ENCODE measurements at places on chromosomes 12 and 14.

DNA sequence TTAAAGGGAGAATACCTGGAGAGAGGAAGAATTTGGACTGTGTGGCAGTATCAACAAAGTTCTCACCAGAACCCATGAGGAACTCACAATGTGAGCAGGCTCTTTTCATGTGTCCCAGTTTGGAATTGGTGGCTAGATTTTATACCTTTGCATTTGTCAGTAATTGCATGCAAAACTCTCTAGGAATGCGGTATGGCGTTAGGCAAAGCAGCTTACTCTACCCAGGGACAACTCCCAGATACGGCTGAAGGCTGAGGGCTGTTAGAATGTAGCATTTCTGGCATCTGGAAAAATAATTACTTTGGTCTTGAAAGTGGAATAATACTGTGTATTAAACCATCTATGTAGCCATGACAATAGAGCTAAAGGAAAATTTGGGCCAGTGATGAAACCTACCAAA lies 635.5 kb downstream of the SLC16A7 start:
- DNase-seq, result no peak

DNA sequence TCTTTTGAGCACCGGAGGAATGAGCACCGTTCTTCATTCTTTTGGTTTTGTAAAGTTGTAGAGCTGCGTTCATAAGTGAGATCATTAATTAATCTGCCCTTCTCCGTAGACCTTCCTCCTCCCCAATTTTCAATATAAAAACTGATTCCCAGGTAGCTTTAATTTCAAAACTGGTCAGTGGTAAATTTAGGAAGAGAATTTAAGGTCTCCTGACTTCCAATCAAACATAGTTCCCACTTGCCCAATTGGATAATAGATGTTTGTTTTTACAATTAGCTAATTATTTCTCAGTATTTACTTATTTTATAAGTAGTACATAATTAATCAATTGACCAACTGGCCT lies 27.2 kb upstream of the YBX3 start:
- DNase-seq, result no peak

GRCh38 chr12:27967551-27968054 lies 4.9 kb downstream of the PTHLH start:
- DNase-seq, result no peak

- no peak for DNase-seq
These were observed 232.9 kb upstream of the CRY1 start for GRCh38 chr12:107326237-107326636.

- DNase-seq, result no peak
These were observed 123.3 kb downstream of the KICS2 start for GRCh38 chr12:64098709-64099354.

DNA sequence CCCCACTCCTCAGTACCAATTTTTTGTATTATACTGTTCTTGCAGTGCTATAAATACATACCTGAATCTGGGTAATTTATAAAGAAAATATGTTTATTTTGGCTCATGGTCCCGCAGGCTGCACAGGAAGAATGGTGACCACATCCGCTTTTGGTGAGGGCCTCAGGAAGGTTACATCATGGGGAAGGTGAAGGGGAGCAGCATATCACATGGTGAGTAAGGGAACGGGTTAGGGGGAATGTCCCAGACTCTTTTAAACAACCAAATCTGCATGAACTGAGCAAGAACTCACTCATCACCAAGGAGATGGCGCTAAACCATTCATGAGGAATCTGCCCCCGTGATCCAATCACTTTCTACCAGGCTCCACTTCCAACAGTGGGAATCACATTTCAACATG lies 40.0 kb downstream of the OSBPL8 start:
- DNase-seq, result peak; percentile 16

GRCh38 chr12:25377469-25378177 lies 126.9 kb upstream of the KRAS start:
- DNase-seq, result peak; percentile 53

DNA sequence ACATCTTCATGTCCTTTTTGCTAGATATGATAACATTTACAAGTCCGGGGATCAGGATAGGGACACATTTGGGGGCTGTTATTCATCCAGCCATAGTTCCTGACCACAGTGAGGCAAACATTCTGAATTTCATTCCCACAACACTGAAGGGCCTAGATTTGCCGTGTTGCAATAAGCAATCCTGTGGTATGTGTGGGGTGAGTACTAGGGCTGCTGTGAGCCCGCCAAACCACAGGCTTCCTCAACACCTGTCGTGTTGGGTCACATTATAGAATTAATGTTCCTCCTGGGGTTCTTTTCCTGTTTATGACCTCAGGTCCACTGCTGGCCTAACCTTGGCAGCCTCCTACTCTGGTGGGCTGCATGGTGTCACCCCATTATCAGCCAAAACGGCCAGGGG lies 119.2 kb downstream of the TBC1D30 start:
- DNase-seq, result no peak

DNA sequence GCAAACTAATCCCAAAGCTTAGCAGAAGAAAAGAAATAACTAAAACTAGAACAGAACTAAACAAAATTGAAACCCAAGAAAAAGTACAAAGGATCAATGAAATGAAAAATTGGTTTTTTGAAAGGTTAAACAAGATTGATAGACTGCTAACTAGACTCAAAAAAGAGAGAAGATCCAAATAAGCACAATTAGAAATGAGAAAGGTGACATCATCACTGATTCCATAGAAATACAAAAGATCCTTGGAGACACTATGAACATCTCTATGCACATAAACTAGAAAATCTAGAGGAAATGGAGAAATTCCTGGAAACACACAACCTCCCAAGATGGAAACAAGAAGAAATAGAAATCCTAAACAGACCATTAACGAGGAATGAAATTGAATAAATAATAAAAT lies 47.1 kb upstream of the SLC38A2 start:
- no peak for DNase-seq

- DNase-seq, result peak; percentile 59
These were observed 323.7 kb upstream of the OR4E1 start for GRCh38 chr14:21997300-21997699.

GRCh38 chr12:66232263-66232662 lies 43.2 kb downstream of the IRAK3 start:
- DNase-seq, result no peak

DNA sequence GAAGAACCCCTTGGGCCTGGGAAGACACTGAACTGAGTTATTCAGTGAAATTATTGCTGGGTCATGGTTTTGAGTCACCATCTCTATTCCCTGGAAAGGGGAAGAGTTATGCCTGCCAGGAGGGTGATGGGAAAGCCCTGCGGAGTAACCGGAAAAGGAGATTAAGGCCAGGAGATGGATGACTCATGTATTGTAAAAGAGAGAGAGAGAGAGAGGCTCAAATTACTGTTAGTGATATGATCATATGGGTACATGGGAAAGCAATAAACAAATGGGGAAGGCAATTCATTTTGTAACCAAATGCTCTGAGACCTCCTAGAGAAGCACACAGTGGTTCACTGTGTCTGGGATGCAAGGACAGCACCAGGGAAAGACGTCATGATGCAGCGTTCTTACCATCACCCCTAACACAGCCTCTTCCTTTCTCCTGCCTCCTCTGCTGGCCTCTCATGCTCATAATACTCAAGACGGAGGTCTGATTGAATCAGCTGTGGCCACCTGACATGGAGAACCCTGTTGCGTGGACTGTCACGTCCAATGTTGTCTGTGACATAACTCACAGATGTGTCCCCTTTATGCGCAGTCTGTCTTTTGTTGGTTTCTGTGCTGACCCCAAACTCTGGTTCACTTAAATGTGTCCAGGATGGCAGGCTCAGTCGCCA lies 243.7 kb downstream of the TMEM132D start:
- DNase-seq, result no peak

- no peak for DNase-seq
These were observed 4.8 kb downstream of the NEUROD4 start for GRCh38 chr12:55024575-55024974.

DNA sequence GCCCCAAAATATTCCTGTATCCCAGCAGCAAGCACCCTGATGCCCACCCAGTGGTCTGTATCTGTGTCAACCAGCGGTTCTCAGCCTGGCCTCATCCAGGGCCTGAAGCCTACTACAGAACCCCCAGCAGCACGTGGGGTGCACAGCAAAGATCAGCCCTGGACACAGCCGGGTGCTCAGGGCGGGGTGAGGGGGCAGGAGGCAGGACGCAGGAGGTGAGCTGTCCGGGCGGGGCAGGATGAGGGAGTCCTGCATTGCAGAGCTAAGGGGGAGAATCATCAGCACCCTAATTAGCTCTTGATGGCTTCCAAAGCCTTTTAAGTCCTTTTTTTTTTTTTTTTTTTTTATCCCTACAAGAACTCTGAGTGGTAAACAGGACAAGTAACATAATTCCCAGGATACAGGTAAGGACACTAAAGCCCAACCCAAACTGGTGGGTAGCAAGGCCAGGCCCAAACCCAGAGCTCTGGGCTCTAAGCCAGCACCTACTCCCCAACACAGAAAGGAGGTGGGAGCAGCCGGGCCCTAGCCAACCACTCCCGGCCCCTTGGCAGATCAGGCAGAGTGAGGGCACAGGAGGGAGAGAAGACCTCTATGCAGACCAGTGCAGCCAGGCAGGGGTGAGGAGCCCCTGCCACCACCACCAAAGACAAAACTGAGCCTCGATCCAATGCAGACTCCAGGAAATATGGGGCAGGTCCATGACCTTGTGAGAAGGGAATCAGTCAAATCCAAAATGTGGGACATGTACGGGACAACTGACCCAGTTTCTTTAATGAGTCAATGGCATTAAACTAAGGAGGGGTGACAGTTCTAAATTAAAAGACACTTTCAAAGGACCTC lies 32.3 kb upstream of the EIF5 start:
- DNase-seq, result no peak

- no peak for DNase-seq
These were observed 104.0 kb downstream of the TNFAIP2 start for GRCh38 chr14:103227094-103227768.

DNA sequence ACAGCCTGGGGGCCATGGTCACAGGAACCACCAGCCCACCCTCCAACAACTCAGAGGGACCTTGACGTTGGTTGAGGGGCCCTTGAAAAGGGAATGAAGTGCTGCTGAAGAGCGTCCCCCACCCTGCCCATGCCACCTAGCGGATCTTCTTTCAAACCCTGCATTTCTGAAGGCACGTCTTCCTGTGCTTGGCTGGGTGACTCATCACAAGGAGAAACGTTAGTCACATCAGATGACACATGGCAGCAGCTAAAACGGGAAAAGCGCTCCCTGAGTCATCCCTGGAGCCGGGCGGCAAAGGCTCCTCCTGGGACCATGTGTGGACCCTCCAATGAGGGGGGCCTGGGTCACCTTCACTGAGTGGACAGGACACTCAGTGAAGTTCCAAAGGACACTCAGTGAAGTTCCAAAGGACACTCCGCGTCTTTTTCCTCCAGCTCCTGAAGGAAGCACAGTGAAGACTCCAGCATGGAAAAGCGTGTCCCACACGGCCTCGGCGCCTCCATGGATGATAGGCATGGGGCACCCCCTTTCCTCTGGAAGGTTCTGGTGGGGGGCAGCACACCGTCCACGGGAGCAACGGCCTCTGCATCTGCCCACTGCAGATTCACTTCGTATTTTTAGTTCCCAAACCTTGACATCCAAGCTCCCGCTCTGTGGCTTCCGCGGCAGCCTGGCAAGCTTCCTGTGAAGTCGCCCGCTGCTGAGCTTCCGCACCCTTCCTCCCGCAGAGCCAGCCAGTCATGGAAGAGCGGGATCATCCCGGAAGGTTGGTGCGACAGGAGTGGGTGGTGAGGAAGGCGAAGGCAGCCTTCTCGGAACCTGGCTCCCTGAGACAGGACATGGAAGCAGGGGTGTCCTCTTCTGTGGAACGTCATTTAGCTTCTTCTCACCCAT lies 383.4 kb downstream of the VRK1 start:
- DNase-seq, result no peak

GRCh38 chr14:102560458-102561261 lies 31.8 kb upstream of the RCOR1 start:
- DNase-seq, result no peak

GRCh38 chr14:60102389-60102788 lies 10.7 kb downstream of the PCNX4 start:
- DNase-seq, result no peak

GRCh38 chr14:89098254-89098653 lies 273.8 kb downstream of the TTC8 start:
- DNase-seq, result no peak

- no peak for DNase-seq
These were observed 798 bp downstream of the PDZRN4 start for GRCh38 chr12:41188841-41189394.

DNA sequence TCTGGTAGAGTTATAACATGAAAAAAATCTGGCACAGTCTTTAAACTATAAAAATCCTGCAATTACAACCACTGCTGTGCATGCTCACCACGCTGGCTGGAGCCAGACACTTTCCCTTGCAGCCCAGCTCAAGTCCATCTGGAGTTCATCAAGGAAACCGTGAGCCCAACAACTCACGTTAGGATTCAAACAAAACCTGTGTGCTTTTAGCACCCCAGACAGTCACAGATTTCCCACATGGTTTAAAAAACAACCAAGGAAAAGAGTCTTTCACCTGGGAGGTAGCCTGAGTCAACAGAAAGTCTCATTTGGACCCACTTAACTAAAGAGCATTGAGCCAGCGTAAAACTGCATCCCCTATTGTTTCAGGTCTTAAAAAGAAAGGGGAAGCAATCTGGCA lies 4.7 kb downstream of the LRIG3 start:
- no peak for DNase-seq

GRCh38 chr14:51444353-51445000 lies 204.4 kb downstream of the TMX1 start:
- no peak for DNase-seq

GRCh38 chr12:123289911-123290310 lies 18.3 kb upstream of the CDK2AP1 start:
- no peak for DNase-seq

DNA sequence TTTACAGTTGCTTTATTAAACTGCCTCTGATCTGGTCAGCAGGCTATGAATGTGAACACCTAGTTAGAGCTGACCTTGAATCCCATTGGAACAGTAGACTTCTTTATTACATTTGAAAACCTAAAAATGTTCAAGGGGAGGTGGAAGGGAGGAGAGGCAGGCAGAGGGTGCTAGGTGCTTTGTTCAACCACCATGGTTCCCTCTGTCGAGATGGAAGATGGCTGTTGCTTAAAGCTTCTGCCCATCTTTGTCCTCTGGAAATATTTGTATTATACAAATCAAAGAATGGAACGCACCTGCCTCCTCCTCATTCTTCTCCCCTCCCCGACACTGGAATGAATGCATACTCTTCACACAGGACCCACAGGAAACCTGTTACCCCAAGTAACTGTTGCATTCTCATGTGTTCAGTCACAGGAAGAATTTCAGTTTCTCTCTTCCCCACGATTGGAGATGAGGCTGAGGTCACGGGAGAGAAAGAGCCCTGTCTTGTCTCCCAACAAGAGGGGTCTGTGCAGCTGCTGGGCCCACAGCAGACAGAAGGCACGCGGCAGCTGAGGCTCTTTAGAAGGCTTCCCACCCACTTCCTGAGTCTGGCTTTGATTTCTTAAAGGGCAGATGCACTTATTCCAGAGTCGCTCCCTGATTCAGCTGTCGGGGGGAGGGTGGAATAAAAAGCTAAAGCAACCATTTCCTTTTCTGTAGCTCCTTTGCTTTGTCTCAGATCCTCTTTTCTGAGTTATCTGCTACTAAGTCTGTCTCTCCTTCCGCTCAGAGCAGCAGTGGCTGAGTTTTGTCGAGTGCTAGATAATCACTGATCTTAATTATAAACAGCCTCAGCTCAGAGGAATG lies 217.9 kb upstream of the BTG1 start:
- peak; percentile 61 for DNase-seq

GRCh38 chr14:24058260-24058950 lies 6.6 kb downstream of the CARMIL3 start:
- DNase-seq, result peak; percentile 78

- no peak for DNase-seq
These were observed 79.8 kb upstream of the TSPAN11 start for GRCh38 chr12:30846776-30847175.

- DNase-seq, result no peak
These were observed 71.4 kb downstream of the SLC41A2 start for GRCh38 chr12:104886418-104887401.

- no peak for DNase-seq
These were observed 136.4 kb downstream of the FSCB start for GRCh38 chr14:44370727-44371126.

Data from CD4-positive, alpha-beta T cell treated with Interleukin-12 subunit alpha and Interleukin-12 subunit beta, for 1 hour (primary cell).